Spleen (tissue), 13 donors: ENCODE measurements at places on chromosomes 6 and 20. TPM values are rescaled to one million over a fixed set of nuclear protein-coding genes. Genes with fewer than 3 reads are reported as not detected.
A peak's percentile ranks its signal among the peaks of the same experiment; 100 is the strongest.

- H3K27ac ChIP-seq = no peak overlapping the region
- no peaks in the 10 kb centered on the region for H3K4me1 ChIP-seq
- DNase-seq = no peak
- H3K36me3 ChIP-seq = no peaks in the 10 kb centered on the region
Measured at GRCh38 chr20:56711018-56711417, 81.9 kb downstream of the TFAP2C start.

DNA sequence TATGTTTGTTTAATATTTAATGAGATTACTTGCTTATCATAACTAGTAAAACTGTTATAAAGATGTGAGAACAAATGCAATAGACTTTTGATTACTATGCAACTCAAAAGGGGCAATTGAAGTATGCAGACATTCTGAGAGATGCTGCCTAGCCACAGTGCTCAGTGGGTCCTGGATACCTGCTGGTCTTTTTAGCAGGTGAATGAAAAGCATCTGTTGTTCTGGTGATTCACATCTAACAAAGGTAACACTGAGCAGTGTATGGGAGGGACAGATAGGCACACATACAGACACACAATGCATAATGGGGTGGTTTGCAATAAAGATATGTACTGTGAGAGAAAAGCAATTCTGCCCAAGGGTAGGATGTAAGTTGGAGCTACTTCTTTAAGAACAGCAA, 46.9 kb downstream of the OGFRL1 start:
- H3K4me3 ChIP-seq = no peak overlapping the region
- no peak overlapping the region for H3K27ac ChIP-seq
- H3K4me1 ChIP-seq = no peaks in the 10 kb centered on the region
- no peak for DNase-seq

GRCh38 chr6:30942338-30943060, 1.7 kb downstream of the MUCL3 start:
- no peak for DNase-seq
- peaks cover 48% of the 10 kb centered on the region for H3K27me3 ChIP-seq
- H3K4me3 ChIP-seq = no peak overlapping the region
- H3K27ac ChIP-seq = no peak overlapping the region

DNA sequence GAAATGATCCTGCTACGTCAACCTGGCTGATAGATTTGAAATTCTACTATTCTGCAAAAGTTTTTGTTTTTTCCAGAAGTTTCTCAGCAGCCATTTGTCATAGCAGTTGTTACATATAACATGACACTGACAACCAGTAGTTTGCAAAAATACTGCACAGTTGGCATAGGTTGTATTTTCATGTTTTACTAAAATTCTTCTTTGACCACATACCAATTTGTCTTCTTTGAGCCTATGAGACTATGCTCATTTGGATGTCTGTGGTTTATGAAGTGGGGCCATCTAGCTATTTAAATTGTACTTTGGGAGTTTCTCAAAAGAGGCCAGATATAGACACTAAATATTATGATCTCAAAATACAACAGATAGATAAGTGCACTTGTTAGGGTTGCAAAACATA, 104.9 kb upstream of the PREP start:
- no peak overlapping the region for H3K27ac ChIP-seq
- no peaks in the 10 kb centered on the region for H3K27me3 ChIP-seq
- DNase-seq = no peak
- no peaks in the 10 kb centered on the region for H3K36me3 ChIP-seq

DNA sequence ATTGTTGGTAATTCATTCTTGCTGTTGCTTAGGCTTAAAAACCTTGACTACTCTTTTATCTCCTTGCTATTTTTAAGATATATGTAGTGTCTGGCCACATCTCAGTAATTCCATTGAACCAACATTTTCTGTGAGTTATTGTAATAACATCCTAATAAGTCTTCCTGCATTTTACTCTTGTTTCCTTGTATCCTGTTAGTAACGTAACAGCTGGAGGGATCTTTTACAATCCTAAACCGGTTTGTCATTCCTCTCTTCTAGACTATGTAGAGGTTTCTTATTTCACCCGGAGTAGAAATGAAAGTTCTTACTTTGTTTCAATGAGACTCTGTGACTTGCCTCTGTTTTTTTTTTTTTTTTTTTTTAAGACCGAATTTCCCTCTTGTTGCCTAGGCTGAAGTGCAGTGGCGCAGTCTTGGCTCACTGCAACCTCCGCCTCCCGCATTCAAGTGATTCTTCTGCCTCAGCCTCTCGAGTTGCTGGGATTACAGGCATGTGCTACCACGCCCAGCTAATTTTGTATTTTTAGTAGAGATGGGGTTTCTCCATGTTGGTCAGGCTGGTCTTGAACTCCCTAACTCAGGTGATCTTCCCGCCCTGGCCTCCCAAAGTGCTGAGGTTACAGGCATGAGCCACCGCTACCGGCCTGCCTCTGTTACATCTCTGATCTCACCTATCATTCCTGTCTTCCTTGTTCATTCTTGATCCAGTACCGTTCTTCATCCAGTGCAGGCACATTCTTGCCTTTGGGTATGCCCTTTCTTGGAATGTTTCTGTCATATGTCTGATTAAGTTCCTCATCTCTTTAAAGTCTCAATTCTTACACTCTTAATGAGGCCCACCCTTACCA, 44.7 kb downstream of the NCOA3 start:
- peaks cover 29% of the 10 kb centered on the region for H3K4me1 ChIP-seq
- no peaks in the 10 kb centered on the region for H3K27me3 ChIP-seq
- no peaks in the 10 kb centered on the region for H3K36me3 ChIP-seq
- H3K4me3 ChIP-seq = no peak overlapping the region
- DNase-seq = no peak
- H3K27ac ChIP-seq = no peak overlapping the region

DNA sequence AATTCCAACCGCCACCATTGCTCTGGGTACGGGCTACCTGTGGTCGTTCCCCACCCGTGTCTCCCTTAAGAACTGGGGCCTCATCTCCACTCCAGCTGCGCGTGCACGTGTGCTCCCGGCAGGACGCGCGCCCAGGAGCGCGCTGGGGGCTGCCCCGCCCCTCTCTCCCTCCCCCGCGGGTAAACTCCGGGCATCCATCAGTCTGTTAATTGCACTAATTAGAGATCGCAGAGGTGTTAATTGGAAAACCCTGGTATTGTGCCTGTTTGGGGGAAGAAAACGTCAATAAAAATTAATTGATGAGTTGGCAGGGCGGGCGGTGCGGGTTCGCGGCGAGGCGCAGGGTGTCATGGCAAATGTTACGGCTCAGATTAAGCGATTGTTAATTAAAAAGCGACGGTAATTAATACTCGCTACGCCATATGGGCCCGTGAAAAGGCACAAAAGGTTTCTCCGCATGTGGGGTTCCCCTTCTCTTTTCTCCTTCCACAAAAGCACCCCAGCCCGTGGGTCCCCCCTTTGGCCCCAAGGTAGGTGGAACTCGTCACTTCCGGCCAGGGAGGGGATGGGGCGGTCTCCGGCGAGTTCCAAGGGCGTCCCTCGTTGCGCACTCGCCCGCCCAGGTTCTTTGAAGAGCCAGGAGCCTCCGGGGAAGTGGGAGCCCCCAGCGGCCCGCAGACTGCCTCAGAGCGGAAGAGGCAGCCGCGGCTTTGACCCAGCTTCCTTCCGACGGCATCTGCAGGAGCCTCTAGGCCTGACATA, 14.4 kb downstream of the FOXP4 start:
- H3K4me3 ChIP-seq = peak overlapping the region; percentile 57
- H3K4me1 ChIP-seq = peaks cover 7% of the 10 kb centered on the region
- H3K27me3 ChIP-seq = no peaks in the 10 kb centered on the region
- peaks cover 3% of the 10 kb centered on the region for H3K36me3 ChIP-seq

GRCh38 chr20:11051136-11051535, 377.3 kb upstream of the JAG1 start:
- no peaks in the 10 kb centered on the region for H3K27me3 ChIP-seq
- no peaks in the 10 kb centered on the region for H3K36me3 ChIP-seq
- DNase-seq = no peak
- no peak overlapping the region for H3K27ac ChIP-seq
- H3K4me1 ChIP-seq = no peaks in the 10 kb centered on the region

- H3K27me3 ChIP-seq = no peaks in the 10 kb centered on the region
- H3K27ac ChIP-seq = no peak overlapping the region
- no peaks in the 10 kb centered on the region for H3K36me3 ChIP-seq
Measured at GRCh38 chr6:126100386-126100785, 114.0 kb downstream of the TRMT11 start.

The PERP gene
- 0.56 TPM for total RNA-seq

The EPM2A gene
- 7.5 TPM for total RNA-seq
